ENCODE measurements at places on chromosomes 7 and 10. TPM values are rescaled to one million over a fixed set of nuclear protein-coding genes. Genes with fewer than 3 reads are reported as not detected.

ATG9B gene
- not detected for total RNA-seq

GRCh38 chr7:158366346-158366745 is 221.3 kb downstream of the PTPRN2 start:
- no peak for DNase-seq

GRCh38 chr10:114852197-114852596 is 30.6 kb downstream of the FHIP2A start:
- DNase-seq = no peak

AQP1 gene
- 1,768 TPM for total RNA-seq

DNA sequence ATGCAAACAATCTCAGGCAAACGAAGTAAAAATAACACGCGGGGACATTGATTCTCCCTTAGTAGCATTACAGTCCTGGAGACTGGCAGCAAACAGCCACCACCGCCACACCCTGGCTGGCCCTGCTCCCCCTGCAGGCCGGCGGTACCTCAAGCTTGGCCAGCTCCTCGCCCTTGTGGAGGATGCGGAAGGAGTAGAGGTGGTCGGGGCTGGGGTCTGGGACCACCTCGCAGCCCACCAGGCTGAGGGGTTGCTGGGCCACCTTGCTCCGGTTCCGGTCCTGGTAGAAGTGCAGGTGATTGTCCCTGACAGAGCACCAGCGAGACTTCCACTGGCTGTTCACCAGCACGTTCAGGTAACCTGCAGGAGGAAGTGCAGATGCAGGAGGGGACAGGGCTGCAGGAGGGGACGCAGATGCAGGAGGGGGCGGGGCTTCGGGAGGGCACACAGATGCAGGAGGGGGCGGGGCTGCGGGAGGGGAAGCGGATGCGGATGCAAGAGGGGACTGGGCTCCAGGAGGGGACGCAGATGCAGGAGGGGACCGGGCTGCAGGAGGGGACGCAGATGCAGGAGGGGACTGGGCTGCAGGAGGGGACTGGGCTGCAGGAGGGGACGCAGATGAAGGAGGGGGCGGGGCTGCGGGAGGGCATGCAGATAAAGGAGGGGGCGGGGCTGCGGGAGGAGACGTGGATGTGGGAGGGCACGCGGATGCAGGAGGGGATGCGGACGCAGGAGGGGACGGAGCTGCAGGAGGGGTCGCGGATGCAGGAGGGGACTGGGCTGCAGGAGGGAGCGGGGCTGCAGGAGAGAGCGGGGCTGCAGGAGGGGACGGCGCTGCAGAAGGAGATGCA is 65.7 kb downstream of the VWA2 start:
- DNase-seq = no peak

TRPV5 gene
- total RNA-seq = not detected

- no peak for DNase-seq
Observed at GRCh38 chr10:72389014-72389413, 34.3 kb upstream of the DNAJB12 start.

DKK1 gene
- total RNA-seq = 3.2 TPM

GRCh38 chr10:82908751-82909150 is 1033.8 kb downstream of the NRG3 start:
- no peak for DNase-seq

- DNase-seq = no peak
Observed at GRCh38 chr10:124942317-124943169, 620 bp downstream of the ZRANB1 start.

DNA sequence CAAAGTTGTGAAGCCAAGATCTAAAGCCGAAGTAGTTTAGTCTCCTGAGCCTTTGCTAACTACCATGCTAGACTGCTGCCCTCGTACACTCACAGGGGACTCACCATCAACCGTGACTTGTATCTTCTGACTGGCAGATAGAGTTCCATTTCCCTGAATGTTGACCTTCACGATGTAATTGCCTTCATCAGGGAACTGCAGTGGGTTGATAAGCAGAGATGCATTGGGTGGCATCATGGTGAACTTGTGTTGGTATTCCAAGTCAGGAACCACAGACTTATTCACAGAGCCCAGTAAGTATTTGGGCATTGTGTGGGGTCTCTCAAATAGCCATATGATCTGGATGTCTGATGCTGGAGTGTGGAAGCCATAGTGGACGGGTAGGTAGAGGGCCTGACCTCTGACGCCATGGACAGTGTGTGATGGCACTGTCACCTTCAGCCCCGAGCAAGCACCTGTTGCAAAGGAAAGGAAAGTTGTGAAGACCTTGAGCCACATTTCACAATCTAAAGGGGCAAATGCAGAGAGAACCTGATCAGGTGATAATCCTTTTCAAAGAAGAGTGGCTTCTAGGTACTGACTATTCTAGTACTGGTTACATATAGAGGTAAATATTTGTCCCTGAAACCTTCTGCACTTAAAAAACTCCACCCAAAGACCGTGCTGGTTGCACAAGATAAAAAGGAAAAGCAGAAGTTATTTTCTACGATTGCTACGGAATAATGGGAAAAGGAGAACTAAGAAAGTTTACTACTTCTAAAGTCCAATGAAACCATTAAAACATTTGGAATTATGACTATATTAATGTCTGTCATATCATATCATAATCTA is 7.1 kb downstream of the HEPACAM2 start:
- DNase-seq = no peak

- DNase-seq = no peak
Observed at GRCh38 chr10:103710490-103710889, 144.9 kb downstream of the SH3PXD2A start.

GRCh38 chr7:29684787-29685650 is 121.3 kb upstream of the WIPF3 start:
- peak; percentile 8 for DNase-seq
